ENCODE measurements at places on chromosomes 1 and 21.

DNA sequence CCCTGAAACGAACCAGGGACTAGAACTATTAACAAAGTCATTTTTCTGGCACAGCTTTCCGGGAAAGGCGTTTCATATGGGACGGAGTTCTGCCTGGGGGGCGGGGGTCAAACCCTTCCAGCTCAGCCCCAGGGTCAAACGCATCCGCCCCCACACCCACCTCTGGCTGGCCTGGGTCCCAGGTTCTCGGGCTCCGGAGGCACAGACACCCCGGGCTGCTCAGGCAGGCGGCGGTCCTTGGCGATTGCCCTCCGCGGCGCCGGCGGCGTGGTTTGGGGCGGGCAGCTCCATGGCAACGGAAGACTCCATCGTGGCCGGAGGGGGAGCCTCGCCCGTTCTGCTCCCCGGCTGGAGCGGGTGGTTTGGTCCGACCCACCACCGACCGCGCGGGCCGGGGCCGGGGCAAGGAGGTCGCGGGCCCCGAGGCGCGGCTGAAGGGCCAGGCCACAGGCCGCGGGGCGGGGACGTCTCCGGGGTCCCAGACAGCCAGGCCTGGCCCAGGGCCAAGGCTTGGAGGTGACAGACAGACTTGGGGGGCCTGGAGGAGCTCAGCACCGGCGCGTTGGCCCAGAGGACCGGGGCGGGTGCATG, at the start of gene CFAP74:
TSS of gene CFAP74 (minus strand) at position 246 of the 591 bp plus-strand sequence. CDS start 12,830 bp downstream, outside the sequence.
- no peak for DNase-seq

DNA sequence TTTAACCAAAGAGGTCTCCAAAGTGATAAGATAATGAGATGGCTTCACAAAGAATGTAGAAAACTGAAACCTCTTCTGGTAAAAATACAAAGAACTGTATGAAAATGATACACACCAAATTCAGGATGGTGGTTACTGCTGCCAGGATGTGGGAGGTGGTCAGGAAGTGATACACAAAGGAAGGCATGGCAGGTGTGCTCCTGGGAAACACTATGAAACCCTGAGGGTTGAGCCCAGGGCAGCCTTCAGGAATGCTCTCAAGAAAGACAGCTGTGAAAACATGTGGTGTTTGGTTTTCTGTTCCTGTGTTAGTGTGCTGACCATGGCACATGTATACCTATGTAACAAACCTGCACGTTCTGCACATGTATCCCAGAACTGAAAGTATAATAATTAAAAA, 109.3 kb downstream of the NTNG1 start:
- DNase-seq = no peak

DNA sequence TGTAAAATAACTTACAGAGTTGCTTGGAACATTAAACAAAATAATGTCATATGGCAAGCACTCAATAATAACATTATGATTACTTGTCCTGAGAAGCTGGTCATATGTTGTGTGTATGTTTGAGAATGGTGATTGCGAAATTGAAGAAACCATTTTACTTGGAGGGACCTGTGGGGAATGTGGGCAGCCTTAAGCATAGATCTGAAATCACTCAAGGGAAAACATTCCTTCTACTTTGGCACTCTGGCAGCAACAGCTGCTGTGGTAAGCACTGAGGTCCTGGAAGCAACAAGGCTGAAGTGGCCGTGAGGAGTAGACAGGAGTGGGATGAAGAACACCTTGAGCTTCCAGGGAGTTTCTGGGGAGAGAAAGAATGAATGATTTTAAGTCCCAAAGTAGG, 165.4 kb upstream of the ADAMTS5 start:
- DNase-seq = no peak

DNA sequence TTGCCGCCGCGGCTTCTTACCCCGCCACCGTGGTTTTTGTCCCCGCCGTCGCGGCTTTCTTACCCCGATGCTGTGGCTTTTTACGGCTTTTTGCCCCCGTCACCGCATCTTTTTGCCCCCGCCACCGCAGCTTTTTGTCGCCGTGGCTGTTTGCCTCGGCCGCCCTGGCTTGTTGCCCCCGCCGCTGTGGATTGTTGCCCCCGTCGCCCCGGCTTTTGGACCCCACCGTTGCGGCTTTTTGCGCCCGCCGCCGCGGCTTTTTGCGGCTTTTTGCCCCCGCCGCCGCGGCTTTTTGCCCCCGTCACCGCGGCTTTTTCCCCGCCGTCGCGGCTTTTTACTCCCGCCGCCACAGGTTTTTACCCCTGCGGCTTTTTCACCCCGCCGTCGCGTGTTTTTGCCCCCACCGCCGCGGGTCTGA, 3934.3 kb downstream of the SRGAP2C start:
- no peak for DNase-seq

DNA sequence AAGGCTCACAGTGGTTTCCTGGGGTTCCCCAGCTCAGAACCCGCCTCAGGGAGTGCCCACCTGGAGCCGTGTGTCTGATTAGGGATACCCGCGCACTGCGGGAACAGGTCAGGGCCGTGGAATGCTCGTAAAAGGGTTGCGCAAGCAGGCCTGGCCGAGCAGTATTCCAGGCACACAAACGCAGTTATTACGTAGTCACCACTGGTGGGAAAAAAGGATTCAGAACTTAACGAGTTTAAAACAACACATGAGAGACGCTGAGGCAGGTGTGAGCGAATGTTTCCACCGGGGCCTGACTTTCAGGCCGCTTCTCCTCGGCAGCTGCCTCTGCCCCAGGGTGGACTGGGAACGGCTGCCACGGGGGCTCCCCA, 18.2 kb downstream of the PLCH2 start:
- no peak for DNase-seq

- DNase-seq = no peak
Measured at GRCh38 chr1:175884369-175884768, 141.0 kb upstream of the TNR start.

- DNase-seq = no peak
Measured at GRCh38 chr1:91427741-91428140, 23.1 kb upstream of the HFM1 start.

GRCh38 chr1:67824766-67825165, 8.5 kb downstream of the GNG12 start:
- no peak for DNase-seq

GRCh38 chr1:107003972-107004371, 52.5 kb upstream of the PRMT6 start:
- no peak for DNase-seq

DNA sequence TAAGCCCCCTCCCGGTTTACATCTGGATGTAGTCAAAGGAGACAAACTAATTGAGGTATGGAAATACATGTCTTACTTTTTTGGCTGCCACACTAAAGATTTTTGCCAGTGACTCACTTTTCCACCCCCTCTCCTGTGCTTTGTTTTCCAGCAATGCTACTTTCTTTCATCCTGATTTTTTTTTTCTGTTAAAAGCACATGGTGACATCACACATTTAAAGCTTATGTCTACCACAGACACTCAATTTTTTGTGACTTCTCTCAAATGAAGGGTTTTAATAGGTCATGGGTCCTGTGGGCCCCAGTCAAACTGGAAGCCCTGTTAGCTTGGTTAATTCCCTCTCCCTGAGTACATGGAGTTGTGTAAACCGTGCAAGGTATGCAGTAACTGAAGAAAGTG, 2.2 kb downstream of the PPP1R8 start:
- DNase-seq = no peak

GRCh38 chr21:41683815-41684214, 83.0 kb downstream of the RIPK4 start:
- no peak for DNase-seq

- DNase-seq = peak; percentile 94
Measured at GRCh38 chr21:44869781-44870747, 3.4 kb downstream of the PTTG1IP start.

DNA sequence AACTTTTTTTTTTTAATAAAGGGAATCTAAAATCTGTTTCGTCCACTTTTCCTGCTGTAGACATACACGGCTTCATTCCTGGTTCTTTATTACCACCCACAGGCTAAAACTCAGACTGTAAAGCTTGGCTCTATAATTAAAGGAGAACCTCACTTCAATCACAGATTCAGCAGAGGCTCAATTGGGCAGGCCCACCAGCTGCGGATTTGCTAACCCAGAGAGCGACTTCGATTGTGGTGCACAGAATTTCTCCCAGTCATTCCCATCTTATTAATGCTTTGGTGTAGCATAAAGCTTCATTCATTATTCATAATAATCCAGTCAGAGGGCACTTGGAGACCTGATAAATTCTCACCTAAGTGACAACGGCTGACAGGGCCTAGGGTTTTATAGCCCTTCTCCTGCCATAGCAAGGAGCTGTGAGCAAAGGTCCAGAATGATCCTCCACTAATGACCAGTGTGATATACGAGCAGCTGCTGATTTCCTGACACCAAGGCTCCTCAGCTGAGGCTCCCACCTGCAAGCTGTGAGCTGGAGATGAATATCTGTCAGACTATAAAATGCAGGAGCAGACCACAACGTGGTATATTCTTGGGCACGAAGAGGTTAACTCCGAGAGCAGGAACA, 149.0 kb downstream of the ATP6V1G3 start:
- DNase-seq = no peak

- no peak for DNase-seq
Measured at GRCh38 chr1:4724695-4725250, 70.4 kb downstream of the AJAP1 start.

- no peak for DNase-seq
Measured at GRCh38 chr1:15940110-15941043, 35.5 kb downstream of the ZBTB17 start.

DNA sequence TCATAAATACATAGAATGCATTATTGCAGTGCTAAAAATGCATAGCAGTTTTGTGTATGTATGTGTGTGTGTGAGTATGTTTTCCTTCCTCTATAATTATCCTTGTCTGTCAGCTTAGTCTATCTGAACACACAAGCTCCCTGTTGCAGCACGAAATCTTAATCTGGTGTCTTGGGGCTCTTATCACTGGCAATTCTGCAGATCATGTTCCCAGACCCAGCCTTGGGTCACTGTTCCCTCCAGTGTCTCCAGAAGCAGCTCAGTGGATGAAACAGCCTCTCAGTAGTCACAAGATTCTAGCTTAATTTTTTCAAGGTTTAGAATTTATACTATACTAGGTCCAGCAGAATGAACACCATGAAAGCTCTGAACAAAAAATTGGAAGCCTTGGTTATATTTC, 777.9 kb downstream of the MRPL39 start:
- DNase-seq = no peak
